H9 (cell line): ENCODE measurements at places on chromosomes 12 and 14. TPM values are rescaled to one million over a fixed set of nuclear protein-coding genes. Genes with fewer than 3 reads are reported as not detected.

DNA sequence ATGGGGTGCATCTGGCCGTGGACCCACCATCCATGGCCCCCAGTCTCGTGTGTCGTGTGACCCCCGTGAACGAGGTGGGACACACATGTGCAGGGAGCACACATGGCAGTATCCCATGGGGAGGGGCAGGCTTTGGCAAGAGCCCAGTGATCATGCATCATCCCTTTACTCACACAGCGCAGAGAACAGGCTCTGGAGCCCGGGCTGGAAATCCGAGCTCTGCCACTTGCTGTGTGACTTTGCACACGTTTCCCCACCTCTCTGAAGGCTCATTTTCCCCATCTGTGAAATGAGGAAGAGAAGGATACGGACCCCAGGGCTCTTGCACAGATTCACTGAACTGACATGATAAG is 119.9 kb downstream of the PHETA1 start:
- no peak for DNase-seq
- no peaks in the 10 kb centered on the region for H3K27me3 ChIP-seq
- no peaks in the 10 kb centered on the region; the same call in 2 of the 3 replicates for H3K36me3 ChIP-seq
- H3K4me1 ChIP-seq: no peaks in the 10 kb centered on the region; the same call in 1 of the 2 replicates

DNA sequence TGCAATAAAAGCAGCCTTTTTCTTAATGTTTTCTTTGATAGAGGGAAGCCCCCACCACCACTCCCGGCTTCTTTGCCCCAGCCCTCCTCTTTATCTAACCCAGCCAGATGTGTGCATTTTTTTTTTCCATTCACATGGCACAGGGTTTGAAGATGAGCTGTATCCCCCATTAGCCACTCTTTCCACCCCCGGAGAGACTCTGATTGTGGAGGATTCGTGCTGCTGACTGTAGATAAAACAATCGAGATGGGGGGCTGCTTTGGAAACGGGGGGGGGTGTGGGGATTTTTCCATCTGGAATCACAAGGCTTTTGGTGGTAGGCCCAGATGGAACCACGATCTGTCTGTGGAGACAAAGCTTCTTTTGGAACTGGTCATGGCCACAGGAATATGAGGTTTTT is 46.2 kb upstream of the VASH1 start:
- H3K27me3 ChIP-seq: no peaks in the 10 kb centered on the region
- no peak overlapping the region for H3K27ac ChIP-seq
- no peaks in the 10 kb centered on the region for H3K4me1 ChIP-seq
- no peaks in the 10 kb centered on the region for H3K36me3 ChIP-seq
- no peak for DNase-seq
- no peak overlapping the region for H3K4me3 ChIP-seq

DNA sequence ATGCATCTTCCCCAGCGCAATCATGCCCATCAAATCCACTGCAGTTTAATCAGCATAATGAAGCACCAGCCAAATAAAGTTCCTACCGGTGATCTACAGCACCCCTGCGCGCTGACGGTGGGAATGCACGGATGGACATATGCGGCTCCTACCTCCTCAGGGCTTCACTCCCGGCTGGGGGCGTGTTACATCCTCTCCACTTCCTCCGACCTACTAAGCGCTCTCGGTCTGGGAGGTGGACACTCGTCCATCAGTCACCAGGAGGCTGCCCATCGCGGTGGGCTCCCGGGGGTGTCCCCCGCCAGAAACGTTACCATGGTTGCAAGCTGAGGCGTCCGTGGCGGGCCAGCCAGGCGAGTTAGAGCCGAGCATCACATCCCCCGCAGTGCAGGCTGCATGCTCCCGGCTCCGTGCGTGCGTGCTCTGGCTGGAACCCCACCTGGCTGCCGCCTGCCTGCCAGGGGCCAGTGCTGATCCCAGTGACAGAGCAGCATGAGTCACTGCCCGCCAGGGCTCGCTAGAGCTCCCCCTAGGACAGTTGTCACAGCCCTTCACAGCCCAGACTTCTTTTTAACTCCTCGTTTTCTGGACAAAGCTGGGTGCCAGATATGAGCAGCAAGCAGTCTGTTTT is 73.0 kb downstream of the CIT start:
- no peak overlapping the region for H3K27ac ChIP-seq
- H3K4me3 ChIP-seq: peak overlapping the region; percentile 62
- H3K36me3 ChIP-seq: peaks cover 34% of the 10 kb centered on the region
- DNase-seq: peak; percentile 93

DNA sequence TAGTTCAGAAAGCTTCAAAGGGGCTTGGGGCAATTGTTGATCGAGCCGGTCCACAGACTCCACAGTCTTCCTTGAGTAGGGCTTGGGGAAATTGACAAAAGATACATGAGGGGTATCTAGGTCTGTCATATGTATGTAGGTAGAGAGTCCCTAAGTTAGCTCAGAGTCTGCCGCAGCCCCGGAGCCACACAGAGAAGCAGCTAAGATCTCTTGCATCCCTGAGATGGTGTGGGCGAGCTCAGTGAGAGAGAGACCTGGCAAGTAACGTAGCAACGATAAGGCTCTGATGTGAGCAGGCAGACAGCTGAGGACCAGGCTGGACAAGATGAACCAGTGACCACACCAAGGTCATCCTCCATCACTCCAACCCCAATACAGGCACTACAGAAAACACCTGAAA is 297.6 kb downstream of the TMEM132D start:
- H3K4me3 ChIP-seq: no peak overlapping the region
- H3K27me3 ChIP-seq: no peaks in the 10 kb centered on the region
- H3K4me1 ChIP-seq: peaks cover 11% of the 10 kb centered on the region
- H3K27ac ChIP-seq: no peak overlapping the region

DNA sequence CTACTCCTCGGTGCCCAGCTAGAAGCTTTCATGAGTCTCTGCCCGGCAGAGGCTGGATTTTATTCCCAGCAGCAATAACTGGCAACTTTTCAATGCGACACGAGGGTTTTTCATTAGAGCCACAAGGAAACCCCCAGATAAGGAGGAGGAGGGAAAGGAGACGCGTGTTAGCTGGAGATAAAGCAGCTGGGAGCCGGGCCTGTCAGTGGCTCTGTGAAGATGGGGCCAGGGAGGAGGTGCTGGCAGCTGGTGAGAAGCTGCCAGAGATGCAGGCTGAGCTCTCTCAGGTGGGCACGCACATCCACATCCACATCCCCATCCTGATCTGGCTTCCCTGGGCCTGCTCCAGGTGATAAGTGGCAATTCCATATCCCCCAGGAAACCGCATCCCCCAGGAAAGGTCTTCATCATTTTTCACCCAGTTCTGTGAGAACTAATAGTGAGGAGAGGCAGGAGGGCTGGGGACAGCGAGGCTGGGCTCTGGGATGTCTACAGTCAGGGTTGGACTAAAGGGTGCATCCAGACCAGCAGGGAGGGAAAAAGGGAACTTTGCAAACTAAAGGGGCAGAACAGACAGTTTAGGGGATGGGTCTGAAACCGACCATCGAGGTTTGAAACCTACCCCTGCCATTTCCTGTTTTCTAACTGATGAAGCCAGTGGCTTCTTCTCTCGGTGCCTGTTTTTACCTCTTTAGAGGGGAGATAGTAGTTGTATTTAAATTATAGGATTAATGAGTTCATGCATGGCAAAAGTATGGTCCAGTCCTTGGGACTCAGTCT is 413.2 kb downstream of the DPF3 start:
- no peaks in the 10 kb centered on the region for H3K27me3 ChIP-seq

GRCh38 chr12:78928200-78929074 is 63.9 kb downstream of the SYT1 start:
- no peaks in the 10 kb centered on the region for H3K27me3 ChIP-seq
- no peak overlapping the region for H3K27ac ChIP-seq
- no peaks in the 10 kb centered on the region for H3K36me3 ChIP-seq
- DNase-seq: no peak
- no peak overlapping the region for H3K4me3 ChIP-seq
- H3K4me1 ChIP-seq: no peaks in the 10 kb centered on the region

DNA sequence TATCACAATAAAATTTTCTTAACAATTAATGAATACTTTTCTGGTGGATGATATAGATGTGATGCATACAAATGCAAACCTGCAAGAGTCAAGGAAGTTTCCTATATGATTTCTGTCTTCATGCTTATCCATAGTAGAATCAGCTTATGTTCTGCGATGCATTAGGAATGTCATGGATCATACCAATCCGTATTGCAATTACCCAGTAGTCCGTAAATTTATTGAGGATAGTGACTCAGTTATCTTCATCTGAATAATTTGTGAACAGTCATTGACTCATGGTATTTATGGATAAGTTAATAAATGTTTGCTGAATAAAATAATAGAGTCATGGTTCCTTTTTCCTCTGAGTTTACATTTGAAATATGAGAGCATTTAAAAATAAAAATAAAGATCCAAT is 483.4 kb downstream of the LRFN5 start:
- DNase-seq: no peak
- no peaks in the 10 kb centered on the region for H3K36me3 ChIP-seq
- no peaks in the 10 kb centered on the region for H3K27me3 ChIP-seq
- H3K27ac ChIP-seq: no peak overlapping the region
- no peak overlapping the region for H3K4me3 ChIP-seq

- H3K27ac ChIP-seq: no peak overlapping the region
- no peaks in the 10 kb centered on the region for H3K4me1 ChIP-seq
- no peak overlapping the region for H3K4me3 ChIP-seq
- no peaks in the 10 kb centered on the region for H3K27me3 ChIP-seq
- no peak for DNase-seq
These were observed 12.6 kb downstream of the SLC8B1 start for GRCh38 chr12:113322343-113322742.

DNA sequence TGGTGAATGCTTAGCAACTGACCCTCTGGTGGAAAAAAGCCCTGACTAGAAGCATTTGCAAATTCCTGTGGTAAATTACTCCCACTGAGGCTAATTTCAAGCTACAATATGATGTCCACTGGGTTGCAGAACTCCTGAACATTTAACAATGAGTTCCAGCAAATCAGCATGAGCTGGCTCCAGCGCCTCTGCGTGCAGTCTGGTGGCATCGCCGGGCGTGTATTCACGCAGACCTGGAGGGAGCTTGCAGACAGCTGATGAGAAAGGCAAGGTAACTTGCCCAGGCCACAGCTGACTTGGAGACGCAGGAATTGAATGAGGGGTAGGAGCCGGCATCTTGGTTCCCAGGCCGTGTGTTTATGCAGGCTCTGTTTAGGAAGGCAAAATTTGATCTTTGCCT is 45.1 kb upstream of the KCNA1 start:
- H3K27ac ChIP-seq: no peak overlapping the region
- no peak overlapping the region for H3K4me3 ChIP-seq
- no peaks in the 10 kb centered on the region for H3K36me3 ChIP-seq
- no peak for DNase-seq
- H3K27me3 ChIP-seq: no peaks in the 10 kb centered on the region; the same call in 1 of the 2 replicates

GRCh38 chr14:88729159-88729558 is 63.6 kb downstream of the EML5 start:
- no peak for DNase-seq
- H3K36me3 ChIP-seq: no peaks in the 10 kb centered on the region; the same call in 2 of the 3 replicates
- no peaks in the 10 kb centered on the region for H3K27me3 ChIP-seq

DNA sequence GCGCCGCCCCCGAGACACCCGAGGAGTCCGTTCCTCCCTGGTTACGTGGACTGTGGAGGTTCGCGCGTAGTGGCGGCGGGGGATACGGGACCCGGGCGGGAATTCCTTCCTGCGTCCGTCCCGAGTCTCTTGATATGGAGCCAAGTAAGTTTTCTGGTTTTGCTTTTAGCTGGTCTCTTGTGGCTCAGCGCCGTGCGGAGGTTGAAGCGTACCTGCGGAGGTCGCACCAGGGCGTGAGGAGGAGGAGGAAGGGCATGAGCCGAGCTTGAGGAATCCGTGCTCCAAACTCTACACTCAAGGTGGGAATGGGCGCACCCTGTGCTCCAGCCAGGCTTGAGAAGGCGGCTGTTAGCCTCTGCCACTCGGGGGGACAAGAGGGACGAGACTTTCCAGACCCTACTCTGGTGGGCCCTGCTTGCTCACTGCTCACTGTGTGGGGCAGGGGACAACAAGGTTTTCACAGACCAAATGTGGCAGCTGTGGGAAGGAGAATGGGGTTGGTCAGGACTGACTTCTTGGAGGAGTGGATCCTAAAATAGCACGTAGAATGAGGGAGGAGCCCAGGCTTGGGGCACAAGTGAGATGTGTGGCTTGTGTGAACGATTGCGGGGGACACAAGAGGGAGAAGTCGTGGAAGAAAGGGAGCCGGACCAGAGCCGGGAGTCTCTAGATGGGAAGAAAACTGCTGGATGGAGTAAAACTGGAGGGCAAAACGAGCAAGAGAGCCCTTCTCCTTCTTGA is 577 bp downstream of the ATG101 start:
- DNase-seq: no peak
- peak overlapping the region; percentile 97 for H3K4me3 ChIP-seq
- H3K27ac ChIP-seq: no peak overlapping the region

DNA sequence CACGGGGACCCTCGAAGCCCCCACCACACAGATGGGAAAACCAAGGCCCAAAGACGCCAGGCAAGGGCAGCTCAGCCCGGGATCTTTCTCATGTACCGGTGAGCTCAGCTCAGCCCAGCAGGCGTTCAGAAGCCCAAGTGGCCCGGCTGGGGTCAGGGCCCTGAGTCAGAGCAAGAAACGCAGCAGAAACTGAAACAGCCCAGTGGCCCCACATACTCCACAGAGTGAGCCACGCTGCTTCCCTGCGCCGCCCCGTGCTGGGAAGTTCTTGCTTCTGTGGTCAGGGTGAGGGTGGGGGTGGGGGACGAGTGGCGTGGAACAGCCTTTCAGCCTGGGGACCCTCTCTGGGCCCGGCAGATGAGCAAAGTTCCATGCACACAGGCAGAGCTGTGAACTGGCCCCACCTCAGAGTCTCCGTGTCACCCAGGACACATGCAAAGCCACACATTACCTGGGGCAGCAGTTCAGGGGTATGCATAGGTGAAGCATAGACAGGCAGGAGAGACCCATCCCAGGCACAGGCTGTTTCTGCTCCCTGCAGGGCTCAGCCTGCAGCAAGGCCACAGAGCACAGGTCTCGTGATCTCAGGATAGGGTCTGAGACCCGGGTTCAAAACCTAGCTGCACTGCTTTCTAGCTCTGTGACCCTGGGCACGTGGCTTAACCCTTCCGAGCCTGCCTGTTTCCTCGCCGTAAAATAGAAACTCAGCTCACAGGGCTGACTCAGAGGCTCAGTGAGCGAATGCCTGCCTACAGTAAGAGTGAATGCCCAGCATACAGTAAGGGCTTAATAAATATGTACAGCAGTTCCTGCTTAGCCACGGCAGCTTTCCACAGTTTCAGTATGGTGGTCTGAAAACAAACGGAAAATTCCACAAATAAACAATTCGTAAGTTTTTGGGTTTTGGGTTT is 21.6 kb downstream of the NCOR2 start:
- H3K27ac ChIP-seq: no peak overlapping the region
- H3K27me3 ChIP-seq: no peaks in the 10 kb centered on the region
- peaks cover 5% of the 10 kb centered on the region; the same call in 2 of the 3 replicates for H3K36me3 ChIP-seq
- DNase-seq: no peak
- H3K4me1 ChIP-seq: no peaks in the 10 kb centered on the region; the same call in 1 of the 2 replicates
- H3K4me3 ChIP-seq: no peak overlapping the region

GRCh38 chr14:105999361-106000028 is 473.1 kb downstream of the TMEM121 start:
- no peaks in the 10 kb centered on the region for H3K4me1 ChIP-seq
- no peak overlapping the region for H3K4me3 ChIP-seq
- H3K27ac ChIP-seq: no peak overlapping the region
- H3K36me3 ChIP-seq: peaks cover 22% of the 10 kb centered on the region
- no peaks in the 10 kb centered on the region for H3K27me3 ChIP-seq
- no peak for DNase-seq

- H3K27me3 ChIP-seq: no peaks in the 10 kb centered on the region
- H3K4me3 ChIP-seq: peak overlapping the region; percentile 2; the same call in 1 of the 2 replicates
- H3K27ac ChIP-seq: no peak overlapping the region
- peaks cover 4% of the 10 kb centered on the region; the same call in 1 of the 2 replicates for H3K4me1 ChIP-seq
These were observed 11.3 kb downstream of the SOCS2 start for GRCh38 chr12:93583627-93584392.

SIX4 gene
- 26.5 and 28.9 TPM in 2 replicates for total RNA-seq

CLBA1 gene
- 2.4 and 3.0 TPM in 2 replicates for total RNA-seq

PAH gene
- total RNA-seq: 6.1 and 8.0 TPM in 2 replicates

C14orf132 gene
- total RNA-seq: 5.7 and 7.7 TPM in 2 replicates

FAM186B gene
- total RNA-seq: 0.42 and 0.46 TPM in 2 replicates

INSM2 gene
- total RNA-seq: not detected in 2 replicates

MYF6 gene
- total RNA-seq: not detected in 2 replicates

PPFIA2 gene
- total RNA-seq: 0.39 and 1.3 TPM in 2 replicates

CRIP1 gene
- 6.9 and 8.8 TPM in 2 replicates for total RNA-seq

SPX gene
- total RNA-seq: 0.35 and 0.57 TPM in 2 replicates
